Urinary bladder (tissue), 4 donors: ENCODE measurements at places on chromosomes 6 and 20. TPM values are rescaled to one million over a fixed set of nuclear protein-coding genes. Genes with fewer than 3 reads are reported as not detected.

GRCh38 chr20:43721097-43721428, 5.7 kb downstream of the GTSF1L start:
- no peak for DNase-seq

GRCh38 chr20:31522731-31523130, 8.5 kb downstream of the HM13 start:
- DNase-seq: no peak

DNA sequence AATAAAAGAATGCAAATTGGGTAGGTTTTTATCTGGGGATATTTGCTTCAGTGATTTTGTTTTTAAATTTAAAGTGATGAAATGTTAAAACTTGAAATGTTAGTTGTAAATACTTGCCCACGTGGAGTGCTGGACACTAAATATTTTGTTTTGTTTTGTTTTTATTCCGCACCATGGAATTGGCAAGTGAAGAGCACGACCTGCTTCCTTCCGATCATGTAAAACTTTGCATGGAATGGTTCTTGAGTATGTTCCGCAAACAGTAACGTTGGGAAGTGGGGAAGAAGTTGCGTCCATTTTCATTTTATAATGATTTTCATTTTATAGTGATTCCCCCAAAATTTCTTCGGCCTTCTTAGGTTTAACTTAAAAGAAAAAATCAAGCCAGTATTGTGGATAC, 765 bp downstream of the IRAK1BP1 start:
- peak; percentile 0 for DNase-seq

Gene TREML2
- 0.10 TPM for polyA plus RNA-seq

Gene VSX1
- 0.05 TPM for polyA plus RNA-seq

GRCh38 chr6:25257686-25258348, 21.4 kb upstream of the CARMIL1 start:
- DNase-seq: no peak
